Temporal lobe (tissue), 4 donors: ENCODE measurements at places on chromosomes 12 and 14. TPM values are rescaled to one million over a fixed set of nuclear protein-coding genes. Genes with fewer than 3 reads are reported as not detected.

The NXPH4 gene
- 1.7 TPM for total RNA-seq

The AKAP6 gene
- 107 TPM for total RNA-seq

The ZDHHC17 gene
- 187 TPM for total RNA-seq

The SERPINA10 gene
- total RNA-seq, result not detected

The PDZRN4 gene
- total RNA-seq, result 41.1 TPM

The VDR gene
- not detected for total RNA-seq

The GDF11 gene
- 8.6 TPM for total RNA-seq

The KRT75 gene
- total RNA-seq, result not detected

The COX8C gene
- not detected for total RNA-seq
